Peyer's patch (tissue), 4 donors: ENCODE measurements at places on chromosomes 2 and 18. TPM values are rescaled to one million over a fixed set of nuclear protein-coding genes. Genes with fewer than 3 reads are reported as not detected.

The SERPINB12 gene
- total RNA-seq, result not detected

DNA sequence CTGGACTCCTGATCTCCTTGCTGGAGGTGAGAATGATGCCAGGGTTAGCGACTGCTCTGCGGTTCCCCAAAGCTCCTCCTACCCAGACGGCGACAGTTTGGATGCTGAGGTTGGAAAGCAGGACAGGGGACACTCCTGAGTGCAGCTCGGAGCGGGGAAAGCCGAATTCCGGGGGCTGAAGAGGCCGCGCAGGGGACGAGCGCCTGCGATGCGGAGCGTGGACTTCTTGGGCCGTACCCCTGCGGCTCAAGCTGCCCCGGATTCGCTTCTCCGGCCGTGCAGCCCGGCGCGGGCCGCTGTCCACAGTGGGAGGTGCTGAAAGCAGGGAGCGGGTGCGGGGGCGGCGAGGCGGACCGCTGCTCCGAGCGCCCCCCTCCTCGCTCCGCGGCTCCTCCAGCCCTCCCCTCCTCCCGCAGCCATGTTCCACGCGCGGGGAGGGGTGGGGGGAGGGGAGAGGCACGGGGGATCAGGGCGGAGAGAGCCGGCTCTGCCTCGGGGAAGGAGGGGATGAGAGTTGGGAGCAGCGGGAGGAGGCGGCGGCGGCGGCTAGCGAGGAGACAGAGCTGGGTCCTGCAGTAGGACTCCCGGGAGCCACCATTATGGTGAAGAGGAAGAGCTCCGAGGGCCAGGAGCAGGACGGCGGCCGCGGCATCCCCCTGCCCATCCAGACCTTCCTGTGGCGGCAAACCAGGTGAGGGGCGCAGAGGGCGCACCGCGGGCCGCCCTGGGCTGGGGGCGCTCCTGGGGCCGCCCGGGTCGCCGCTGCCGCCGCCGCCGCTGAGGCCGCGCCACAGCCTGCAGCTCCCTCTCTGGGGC lies at the start of gene UNC80:
UNC80 (plus strand) TSS at position 359 of the 816 bp plus-strand sequence; CDS start at position 600, 241 bp downstream.
- no peak for DNase-seq

GRCh38 chr2:96494188-96494587 lies 11.0 kb downstream of the NEURL3 start:
- no peak for DNase-seq

DNA sequence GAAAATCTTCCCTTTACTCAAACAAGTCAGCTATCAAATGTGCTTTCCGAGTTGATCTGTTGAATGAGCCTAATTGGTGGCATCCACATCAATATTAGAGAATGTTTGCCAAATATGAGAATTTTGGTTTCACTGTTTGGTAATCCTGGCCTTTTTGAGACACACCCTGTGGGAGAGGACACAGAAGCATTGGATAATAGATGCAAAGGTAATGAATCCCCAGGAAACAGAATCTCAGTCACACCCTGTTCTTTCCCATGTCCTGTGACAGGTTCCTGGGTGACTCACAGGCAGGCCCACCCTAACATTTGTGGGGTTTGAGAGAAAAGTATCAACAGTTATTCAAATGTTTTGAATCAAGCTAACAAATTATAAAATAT lies 99.8 kb upstream of the PELI1 start:
- DNase-seq, result no peak

- no peak for DNase-seq
Measured at GRCh38 chr2:169323841-169324240, 38.5 kb downstream of the LRP2 start.
